ENCODE measurements at places on chromosomes 5 and 9.

DNA sequence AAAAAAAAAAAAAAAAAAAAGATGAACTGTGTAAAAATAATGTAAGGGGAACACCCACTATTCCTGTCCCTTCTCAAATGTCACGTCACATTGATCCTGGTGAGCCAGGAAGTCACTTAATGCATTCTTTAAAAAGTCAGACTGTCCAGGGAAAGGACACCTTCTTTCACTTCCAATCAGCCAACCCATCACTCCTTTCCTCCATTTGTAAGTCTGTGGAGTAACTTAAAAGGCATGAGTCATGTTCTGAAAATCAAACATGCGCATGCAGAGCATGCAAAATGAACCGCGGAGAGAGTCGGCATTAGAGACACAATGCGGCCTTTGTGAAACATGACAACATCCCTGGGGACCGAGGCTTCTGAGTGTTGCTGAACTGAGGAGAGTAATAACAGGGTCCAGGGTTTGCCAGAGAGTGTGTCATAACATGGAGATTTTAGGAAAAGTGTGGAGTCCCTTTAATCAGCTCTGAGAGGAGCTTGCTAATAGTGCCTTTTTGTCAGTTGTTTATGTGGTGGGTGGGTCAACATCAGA, 77.6 kb upstream of the SEMA6A start:
- no peak for DNase-seq

GRCh38 chr5:150404535-150404934, 8.2 kb downstream of the CD74 start:
- DNase-seq: no peak

DNA sequence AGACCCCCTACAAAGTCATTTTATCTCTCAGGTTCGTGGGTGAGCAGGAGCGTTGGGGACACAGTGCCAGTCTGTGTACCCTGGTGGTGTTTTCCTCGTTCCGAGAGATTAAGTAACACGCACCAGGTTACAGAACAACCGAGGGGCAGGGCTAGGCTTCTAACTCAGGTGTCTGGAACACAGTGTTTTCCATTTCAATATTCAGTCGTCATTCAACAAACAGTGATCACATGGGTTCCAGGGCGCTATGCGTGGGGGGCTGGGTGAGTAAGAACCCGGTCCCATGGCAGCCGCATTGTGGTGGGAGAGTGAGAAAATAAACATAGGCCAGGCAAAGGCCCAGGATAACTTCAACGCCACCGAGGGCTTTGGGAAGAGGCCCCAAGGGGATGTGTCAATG, 55.9 kb upstream of the RNU6ATAC start:
- no peak for DNase-seq

GRCh38 chr9:81389569-81389993, 299.8 kb downstream of the TLE1 start:
- DNase-seq: no peak

- DNase-seq: no peak
These were observed 71.8 kb upstream of the ZBTB43 start for GRCh38 chr9:126733005-126733404.

- no peak for DNase-seq
These were observed 135.7 kb downstream of the MAN2A1 start for GRCh38 chr5:109825450-109825849.

GRCh38 chr5:135312255-135312935, 86.6 kb downstream of the MACROH2A1 start:
- DNase-seq: no peak

DNA sequence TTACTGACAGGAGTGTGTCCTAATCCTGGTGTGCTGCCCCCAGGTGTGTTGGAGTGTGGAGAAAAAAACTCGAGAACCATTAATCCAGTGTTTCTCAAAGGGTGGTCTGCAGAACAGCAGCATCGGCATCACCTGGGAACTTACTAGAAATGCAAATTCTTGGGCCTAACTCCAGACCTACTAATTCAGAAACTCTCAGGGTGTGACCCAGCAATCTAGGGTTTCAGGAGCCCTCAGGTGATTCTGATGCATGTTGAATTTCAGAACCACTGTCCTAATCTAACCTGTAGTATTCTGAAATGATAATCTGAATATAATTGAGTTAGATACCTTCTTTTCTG, 30.0 kb upstream of the IL6ST start:
- DNase-seq: no peak
